AG09309 (cell line): ENCODE measurements at places on chromosomes 1 and 21.

DNA sequence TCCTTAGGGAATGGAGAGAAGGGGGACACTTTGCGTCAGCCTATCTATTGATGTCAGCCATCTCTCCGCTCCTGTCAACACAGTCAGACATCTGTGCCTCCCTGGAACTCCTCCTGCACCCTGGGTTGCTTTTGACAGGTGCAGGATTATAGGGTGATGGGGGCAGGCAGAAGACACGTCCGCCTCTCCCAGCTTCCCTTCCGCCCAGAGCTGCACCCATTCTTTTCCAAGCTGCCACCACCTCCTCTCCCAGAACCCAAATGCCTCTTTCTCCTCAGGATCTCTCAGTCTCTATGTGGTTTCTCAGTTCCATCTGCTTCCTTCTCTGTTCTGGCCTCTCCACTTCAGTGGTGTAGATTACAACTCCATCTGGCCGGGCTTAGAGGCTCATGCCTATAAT, 17.1 kb upstream of the KIF1B start:
- no peak for DNase-seq

DNA sequence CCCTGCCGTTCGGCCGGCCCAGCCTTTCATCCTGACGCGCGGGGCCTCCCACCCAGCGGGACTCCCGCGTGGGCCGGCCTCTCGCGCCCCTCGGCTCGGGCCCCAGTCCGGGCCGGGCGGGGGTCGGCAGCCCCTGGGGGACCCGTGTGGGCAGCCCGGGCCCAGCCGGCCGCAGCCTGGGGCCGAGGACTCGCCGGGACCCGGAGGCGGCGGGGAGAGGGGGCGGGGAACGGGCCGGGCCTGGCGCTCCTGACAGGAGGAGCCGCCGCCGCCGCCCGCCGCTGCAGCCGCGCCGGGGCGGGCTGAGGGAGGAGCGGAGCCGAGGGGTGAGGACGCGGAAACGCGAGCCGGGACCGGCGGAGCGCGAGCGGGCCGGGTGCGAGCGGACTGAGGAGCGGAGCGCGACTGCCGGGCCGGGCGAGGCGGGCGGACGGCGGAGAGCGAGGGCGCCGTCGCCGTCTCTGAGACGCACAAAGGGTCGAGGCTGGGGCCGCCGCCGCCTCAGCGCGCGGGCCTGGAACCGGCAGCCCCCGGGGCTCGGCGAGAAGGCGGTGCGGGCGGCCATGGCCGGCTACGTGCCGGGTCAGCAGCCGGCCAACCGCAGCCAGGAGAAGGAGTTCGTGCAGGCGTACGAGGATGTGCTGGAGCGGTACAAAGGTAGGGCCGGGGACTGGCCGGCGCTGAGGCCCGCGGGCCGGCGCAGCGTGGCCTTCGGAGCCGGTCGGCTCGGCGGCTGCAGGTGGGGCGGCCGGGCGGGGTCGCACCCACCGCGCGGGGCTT, 79.1 kb downstream of the NDUFS5 start:
- no peak for DNase-seq

DNA sequence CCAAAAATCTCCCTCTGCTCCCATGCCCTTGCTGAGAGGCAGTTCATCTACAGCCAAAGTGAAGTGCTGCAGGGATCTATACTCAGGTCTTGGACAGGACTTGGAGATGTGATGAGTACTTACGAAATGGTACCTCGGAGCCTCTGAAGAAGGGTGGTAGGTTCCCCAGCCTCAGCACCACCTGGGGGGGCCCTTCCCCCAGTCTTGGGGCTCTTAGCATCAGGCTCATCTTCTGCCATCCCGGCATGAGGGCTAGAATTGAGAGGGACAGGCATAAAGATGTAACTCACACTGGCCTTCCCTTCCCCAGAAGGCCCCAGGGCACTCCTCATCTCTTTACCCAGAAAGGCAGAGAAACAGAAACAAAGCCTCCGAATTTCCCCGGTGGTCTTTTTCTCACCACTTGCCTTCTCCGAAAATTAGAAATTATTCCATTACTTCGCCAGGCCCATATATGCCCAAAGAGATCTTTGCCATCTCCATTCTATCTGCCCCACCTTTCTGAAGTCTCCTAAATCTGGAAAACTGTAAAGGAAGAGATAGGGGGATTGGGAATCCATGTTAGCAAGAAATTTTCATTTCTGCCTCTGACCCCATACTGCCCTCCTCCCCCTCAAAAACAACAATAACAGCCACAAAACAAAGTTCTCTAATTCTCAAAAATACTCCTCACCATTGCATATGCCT, 827 bp downstream of the RFX5 start:
- no peak for DNase-seq

- no peak for DNase-seq
Observed at GRCh38 chr1:159014851-159015250, 5.1 kb downstream of the IFI16 start.

- no peak for DNase-seq
Observed at GRCh38 chr1:113930499-113931161, 1.5 kb downstream of the HIPK1 start.

DNA sequence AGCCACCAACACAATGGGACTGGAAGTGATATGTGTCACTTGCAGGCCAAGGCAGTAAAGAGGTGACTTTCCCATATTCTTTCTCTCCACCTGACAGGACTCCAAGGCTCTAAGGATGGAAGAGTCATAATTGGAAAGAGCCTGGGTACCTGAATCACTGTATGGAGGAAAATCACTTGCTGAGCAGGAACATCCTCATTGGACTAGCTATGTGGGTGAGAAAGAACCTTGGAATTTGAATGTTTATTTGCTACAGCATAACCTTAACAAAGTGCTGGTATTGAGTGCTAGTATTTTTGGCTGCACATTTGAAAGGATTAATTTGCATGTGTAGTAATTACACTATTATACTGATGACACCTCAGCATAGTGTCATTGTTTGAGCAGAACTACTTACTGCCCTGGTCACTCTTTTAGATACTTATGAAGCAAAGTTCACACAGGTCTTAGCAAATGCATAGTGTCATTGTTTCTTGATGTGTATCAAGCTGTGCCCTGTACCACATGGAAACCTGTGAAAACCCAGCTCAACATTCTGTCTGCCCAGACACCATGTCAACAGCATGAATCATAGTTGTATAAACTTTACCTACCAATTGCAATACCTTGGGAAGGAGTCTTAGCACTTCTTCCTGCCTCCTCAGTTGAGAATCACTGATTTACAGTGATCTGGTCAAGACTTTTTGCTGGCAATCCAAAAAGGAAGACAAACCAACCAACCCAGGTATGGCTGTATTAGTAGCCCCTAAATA, 5.1 kb upstream of the S100A10 start:
- DNase-seq, result no peak

GRCh38 chr1:205536759-205537361, 32.4 kb downstream of the CDK18 start:
- DNase-seq, result no peak

DNA sequence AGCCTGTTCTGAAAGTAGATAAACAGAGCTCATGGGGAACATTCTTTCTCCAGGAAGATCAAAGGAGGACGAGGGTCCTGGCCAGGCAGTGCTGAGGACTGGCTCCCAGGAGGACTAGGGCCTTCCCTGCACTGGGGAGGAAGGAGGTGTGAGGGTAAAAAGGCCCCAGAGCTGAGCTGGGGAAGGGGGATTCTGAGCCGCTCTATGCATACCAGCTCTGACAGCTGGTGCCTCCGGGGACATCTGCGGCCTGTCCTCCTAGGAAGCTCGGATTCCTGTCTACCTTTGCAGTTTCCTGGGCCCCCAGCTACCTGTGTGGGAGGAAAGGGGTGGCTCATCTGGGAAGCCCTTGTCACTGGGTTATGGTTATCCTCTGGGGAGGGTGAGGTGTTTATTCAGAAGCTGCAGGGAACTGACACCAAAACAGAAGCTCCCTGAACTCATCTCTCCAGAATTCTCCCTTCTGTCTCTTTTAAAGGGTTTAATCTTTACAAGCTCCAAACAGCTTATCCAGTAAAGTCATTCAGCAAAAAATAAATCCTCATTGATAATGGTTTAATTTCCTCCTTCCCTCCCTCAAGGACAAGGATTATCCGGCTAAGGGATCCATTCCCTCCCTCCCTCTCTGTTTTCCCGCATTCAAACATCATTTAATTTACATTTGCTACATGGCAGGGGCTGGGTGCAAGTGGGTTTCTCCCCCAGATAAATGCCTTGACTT, 31.0 kb downstream of the NENF start:
- DNase-seq, result no peak

DNA sequence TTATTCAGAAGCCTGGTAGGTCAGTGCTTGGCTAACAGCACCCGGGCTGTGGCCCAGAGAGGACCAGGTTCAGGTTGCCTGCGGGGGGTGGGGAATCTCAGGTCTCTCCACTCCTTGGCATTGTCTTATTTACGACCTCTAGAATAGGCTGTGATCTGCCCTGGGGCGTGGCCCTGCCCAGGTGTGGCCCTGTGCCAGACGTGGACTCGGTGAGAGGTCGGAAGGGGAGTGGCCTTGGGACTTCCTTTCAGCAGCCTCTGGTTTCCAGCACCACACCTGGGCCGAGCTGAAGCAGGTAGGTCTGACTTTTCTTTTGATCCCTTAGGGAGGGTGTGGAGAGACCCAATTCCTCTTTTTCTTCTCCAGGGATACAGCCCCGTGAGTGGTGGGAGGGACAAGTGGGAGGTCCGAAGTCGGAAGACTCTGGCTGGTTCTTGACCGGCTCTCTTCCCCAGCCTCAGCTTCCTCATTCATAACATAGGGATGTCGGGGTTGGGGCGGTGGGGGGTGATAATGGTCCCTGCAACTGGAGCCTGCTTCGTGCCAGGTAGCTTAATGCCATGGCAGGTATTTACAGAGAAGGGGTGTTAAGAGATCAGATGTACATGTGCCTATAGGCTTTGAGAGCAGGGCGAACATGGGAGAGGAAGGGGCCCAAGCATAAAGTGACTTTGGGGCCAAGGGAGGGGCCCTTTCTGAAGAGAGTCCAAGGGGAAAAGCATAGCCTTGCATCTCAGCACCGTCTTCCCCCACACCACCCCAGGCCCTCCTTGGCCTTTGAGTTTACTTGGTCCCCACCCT, 16.5 kb downstream of the ACOT11 start:
- DNase-seq, result no peak

GRCh38 chr1:214446772-214447556, 104.4 kb downstream of the PTPN14 start:
- peak; percentile 66 for DNase-seq

- DNase-seq, result no peak
Observed at GRCh38 chr1:157363660-157364140, 188.6 kb downstream of the FCRL5 start.

- no peak for DNase-seq
Observed at GRCh38 chr1:162389971-162390370, 8.4 kb downstream of the C1orf226 start.

GRCh38 chr1:228650141-228650540, 85.1 kb upstream of the RHOU start:
- no peak for DNase-seq

GRCh38 chr1:201405484-201405831, 6.3 kb upstream of the LAD1 start:
- no peak for DNase-seq

DNA sequence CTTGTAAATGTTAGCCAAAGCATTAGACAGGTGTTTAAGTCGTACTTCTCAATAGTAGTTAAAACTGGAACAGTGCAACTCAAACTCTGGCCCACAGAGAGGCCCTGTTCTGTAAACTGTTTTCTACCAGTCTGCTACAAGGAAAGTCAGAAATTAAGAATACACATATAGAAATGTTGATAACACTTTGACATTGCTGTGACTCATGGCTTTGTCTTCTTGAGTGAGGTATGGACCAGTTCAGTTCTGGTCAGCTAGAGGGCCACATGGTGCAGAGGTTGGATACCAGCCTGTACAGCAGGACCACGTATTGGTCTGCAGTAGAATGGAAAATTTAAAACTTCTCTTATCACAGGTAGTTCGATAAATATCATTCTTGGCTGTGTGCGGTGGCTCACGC, 22.3 kb downstream of the ZBTB8B start:
- DNase-seq, result no peak

DNA sequence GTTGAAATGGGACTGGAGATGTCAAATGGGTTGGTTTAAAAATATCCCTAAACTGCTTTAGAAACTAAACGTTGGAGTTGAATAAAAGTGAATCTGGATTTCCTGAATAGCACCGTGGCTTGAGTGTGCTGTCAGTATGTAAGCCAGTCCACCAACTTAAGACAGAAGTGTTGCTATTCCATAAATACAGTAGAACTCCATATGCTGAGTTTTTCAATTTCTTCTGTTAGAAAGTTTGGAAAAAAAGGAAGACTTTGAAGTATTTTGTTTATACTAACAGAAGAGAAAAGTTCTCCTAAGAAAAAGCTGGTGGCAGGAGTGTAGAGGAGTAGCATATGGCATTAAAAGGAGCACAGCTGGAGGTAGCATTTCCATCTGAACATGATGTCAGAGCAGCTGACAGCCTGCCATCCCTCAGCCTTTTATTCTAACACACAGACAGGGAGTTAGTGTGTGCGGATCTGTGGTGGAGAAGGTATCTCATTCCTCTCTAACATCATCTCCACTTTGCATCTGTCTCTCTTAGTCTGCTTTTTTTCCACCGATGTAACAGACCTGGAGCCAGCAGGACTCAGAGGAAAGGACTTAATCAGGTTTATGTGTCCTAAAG, at the start of gene ZBTB18:
Gene ZBTB18, plus strand, starts transcription at position 449 of the 610 bp plus-strand sequence. Its CDS starts 149 bp downstream, at position 598.
- no peak for DNase-seq

DNA sequence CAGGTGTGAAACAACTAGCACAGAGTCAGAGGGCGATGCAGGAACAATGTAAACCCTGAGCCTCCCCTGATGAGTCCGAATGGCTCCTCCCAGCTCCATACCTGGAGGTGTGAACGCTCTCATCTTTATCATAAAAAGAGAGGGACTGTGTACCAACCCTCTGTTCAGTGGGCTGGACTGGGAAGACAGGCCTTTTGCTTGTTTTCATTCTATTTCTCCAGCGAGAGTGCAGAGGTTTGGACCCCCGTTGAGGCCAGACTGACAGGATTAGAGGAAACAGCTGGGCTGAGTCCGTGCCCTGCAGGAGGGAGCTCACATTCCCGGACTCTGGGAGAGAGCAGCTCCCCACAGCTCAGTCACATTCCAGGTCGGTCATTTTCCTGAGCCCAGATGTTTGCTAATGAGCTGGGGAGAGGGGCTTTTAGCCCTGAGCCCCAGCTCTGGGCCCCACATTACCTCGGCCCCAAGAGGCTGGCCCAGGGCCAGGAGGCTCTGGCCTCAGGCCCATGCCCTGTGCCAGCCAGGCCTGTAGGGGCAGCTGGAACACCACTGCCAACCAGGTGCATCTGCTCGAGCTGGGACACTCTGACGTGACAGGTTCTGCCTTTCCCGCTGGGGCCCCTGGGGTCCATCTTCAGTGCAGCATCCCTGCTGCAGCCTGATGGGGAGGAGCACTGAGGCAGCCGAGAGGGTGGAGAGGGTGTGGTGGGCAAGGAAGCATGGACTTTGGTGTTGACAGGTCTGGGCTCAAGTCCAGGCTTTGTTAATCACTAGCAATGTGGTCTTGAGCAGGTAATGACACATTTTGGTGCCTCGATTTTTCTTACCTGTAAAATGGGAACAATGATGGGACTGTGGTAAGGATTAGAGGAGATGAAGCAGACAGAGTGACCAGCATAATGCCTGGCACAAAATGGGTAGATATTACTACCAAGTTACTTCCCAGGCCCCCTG, 3.5 kb upstream of the NBL1 start:
- no peak for DNase-seq

DNA sequence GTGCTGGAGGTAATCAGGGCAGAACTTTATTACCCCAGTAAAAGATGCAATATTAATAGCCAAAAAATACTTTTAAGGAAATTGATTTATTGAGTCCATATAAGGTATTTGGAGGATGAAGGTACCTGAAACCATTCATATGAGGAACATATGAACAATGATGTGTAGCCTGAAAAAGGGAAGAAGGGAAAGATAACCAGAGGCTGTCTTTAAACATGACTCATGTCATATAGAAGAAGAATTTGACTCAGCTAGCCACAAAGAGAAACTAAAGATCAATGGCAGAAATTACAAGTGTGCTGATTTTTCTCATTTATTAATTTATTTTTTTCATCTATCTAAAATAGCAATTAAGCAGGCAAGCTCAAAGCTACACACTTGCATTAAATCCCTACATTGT, 136.2 kb upstream of the DUSP10 start:
- DNase-seq, result no peak
